Calu3 (cell line): ENCODE measurements at places on chromosomes 13 and 19. TPM values are rescaled to one million over a fixed set of nuclear protein-coding genes. Genes with fewer than 3 reads are reported as not detected.

DNA sequence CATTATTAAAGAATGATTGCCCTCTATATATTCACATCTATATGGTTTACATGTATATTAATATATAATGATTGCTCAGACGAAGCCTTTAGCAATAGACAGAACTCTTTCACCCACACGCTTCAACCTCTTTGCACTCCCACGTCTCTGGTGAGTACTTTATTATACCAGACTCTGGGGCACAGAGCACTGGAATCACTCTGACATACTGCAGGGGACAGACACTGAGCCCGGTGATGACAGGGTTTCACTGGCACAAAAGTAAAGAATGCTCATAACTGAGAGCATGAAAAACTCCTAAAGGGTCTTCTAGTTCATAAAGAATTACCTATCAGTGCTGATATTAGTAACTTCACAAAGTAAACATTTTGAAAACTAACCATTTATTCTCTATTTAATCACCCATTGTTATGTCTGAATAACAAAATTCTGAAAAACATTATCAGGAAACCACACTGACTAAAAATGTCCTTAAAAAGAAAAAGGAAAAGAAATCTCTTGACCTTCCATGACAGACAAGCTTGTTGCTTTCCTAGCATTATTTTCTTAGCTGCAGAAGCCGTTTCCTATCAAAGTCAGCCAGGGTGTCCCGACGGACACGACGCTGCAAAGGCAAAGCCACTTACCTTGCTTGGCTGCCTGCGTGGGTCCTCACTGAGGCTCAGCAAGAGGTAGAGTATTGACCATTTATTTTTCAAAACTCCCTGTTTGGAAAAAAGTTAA is 29.1 kb downstream of the TUBGCP3 start:
- no peaks in the 10 kb centered on the region for H3K4me1 ChIP-seq
- no peaks in the 10 kb centered on the region for H3K36me3 ChIP-seq
- no peaks in the 10 kb centered on the region for H3K27me3 ChIP-seq

DNA sequence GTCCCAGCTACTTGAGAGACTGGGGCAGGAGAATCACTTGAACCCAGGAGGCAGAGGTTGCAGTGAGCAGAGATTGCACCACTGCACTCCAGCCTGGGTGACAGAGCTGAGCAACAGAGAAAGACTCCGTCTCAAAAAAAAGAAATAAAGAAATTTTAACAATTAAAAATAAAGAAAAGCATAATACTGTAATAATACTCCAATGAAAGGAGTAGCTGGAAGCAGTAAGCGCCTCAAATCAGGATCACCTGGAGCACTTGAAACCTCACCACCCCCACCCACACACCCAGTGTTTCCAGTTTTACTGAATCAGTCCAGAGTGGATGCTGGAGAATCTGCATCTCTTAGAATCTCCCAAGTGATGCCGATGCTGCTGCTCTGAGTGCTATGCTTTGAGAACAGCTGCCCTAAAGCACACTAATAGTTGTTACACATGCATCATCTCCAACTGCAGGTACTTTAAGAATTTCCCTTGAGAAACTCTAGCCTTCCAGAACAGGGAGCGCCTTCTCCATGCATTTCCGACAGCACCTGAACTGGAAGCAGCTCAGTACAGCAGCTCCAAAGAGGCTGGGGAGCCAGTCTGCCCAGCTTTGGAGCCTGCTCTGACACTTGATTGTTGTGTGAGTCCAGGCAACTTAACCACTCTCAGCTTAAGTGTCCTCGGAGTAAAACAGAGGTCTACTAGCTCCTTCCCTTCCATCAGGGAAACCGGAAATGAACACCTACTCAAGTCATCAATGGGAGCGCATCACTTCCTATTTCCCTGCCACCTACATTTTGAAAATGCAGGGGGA is 2.9 kb downstream of the ABCC4 start:
- no peak for DNase-seq
- H3K4me1 ChIP-seq = no peaks in the 10 kb centered on the region
- H3K27me3 ChIP-seq = no peaks in the 10 kb centered on the region

GRCh38 chr13:42532561-42533335 is 41.2 kb upstream of the TNFSF11 start:
- no peak for DNase-seq
- H3K36me3 ChIP-seq = no peaks in the 10 kb centered on the region
- H3K4me1 ChIP-seq = no peaks in the 10 kb centered on the region
- H3K27me3 ChIP-seq = no peaks in the 10 kb centered on the region

GRCh38 chr19:33812388-33813330 is 16.0 kb downstream of the KCTD15 start:
- DNase-seq = no peak
- H3K27me3 ChIP-seq = no peaks in the 10 kb centered on the region
- peaks cover 9% of the 10 kb centered on the region for H3K4me1 ChIP-seq

- no peaks in the 10 kb centered on the region for H3K36me3 ChIP-seq
- DNase-seq = no peak
- no peak overlapping the region for H3K4me3 ChIP-seq
These were observed 11.6 kb downstream of the TMEM221 start for GRCh38 chr19:17436874-17437267.

GRCh38 chr13:41541142-41541938 is 84.0 kb downstream of the RGCC start:
- H3K27ac ChIP-seq = no peak overlapping the region
- no peaks in the 10 kb centered on the region for H3K36me3 ChIP-seq
- no peak for DNase-seq
- no peaks in the 10 kb centered on the region for H3K4me1 ChIP-seq
- no peak overlapping the region for H3K4me3 ChIP-seq

DNA sequence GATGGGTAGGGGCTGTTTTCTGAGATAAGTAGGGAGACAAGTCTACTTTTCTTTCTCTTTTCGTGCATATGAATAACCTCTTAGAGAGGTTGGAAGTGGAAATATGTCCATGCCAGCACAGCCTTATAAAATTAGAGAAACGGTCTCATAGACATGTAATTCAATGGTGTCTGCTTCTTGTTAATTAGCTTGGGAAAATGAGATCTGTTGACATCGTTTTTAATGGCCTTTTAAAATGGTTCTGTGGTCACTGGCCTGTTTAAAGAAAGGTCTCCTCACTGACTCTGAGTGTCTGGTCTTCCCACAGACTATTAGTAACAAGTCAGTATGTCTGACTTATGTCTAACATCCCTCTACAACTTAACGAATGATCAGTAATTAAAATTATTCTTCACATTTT is 487.1 kb downstream of the SLITRK6 start:
- H3K27ac ChIP-seq = no peak overlapping the region
- no peak for DNase-seq
- H3K27me3 ChIP-seq = no peaks in the 10 kb centered on the region
- no peaks in the 10 kb centered on the region for H3K36me3 ChIP-seq

DNA sequence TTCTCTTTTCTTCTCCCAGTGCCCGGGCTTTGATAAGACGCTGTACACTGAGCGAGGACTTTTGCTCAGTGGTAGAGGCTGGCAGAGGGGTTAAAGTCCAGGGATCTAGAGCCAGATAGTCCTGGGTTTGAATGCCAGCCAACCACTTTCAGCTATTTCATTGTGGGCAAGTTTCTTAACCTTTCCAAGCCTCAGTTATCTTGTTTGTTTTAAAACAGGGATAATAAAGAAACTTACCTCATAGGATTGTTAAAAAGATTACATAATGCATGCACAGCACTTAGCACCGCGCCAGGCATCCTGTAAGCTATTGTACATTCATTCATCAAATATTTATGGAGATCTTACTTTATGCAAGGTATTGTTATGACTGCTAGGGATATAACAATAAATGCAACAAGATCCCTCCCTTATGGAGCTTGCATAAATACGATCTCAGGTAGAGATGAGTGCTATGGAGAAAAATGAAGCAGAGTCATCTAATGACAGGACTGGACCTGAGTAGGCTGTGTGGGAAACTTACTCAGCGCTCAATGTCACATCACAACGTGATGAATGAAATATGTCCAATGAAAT is 70.8 kb downstream of the LNX2 start:
- H3K4me3 ChIP-seq = no peak overlapping the region
- H3K27me3 ChIP-seq = no peaks in the 10 kb centered on the region
- no peaks in the 10 kb centered on the region for H3K36me3 ChIP-seq
- DNase-seq = no peak
- no peaks in the 10 kb centered on the region for H3K4me1 ChIP-seq

DNA sequence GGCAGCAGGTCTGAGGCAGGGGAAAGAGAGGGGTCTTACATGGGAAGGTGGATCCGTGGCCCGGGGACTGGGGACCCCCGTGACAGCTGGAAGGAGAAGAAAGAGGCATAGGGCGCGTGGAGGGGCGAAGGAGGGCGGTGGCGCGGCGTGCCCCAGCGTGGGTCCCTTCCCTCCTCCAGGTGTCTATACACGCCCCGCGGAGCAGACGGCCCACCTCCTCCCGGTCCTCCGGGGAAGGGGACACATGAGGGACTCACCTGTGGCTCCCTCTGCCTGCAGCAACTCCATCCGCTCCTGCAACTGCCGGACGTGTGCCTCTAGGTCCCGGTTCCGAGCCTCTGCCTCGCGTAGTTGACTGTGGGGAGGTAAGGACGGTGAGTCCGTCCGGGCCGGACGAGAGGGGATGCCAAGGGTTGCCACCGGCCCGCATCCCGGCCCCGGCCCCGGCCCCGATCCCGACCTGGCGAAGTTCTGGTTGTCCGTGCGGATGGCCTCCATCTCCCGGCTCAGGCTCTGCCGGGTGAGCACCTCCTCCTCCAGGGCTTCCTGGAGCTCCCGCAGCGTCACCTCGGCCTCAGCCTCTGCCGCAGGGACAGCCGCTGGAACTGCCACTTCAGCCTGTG is 2.4 kb upstream of the SIX5 start:
- peaks cover 21% of the 10 kb centered on the region for H3K4me1 ChIP-seq
- peaks cover 82% of the 10 kb centered on the region for H3K36me3 ChIP-seq
- H3K27ac ChIP-seq = peak overlapping the region; percentile 88
- H3K4me3 ChIP-seq = peak overlapping the region; percentile 84

DNA sequence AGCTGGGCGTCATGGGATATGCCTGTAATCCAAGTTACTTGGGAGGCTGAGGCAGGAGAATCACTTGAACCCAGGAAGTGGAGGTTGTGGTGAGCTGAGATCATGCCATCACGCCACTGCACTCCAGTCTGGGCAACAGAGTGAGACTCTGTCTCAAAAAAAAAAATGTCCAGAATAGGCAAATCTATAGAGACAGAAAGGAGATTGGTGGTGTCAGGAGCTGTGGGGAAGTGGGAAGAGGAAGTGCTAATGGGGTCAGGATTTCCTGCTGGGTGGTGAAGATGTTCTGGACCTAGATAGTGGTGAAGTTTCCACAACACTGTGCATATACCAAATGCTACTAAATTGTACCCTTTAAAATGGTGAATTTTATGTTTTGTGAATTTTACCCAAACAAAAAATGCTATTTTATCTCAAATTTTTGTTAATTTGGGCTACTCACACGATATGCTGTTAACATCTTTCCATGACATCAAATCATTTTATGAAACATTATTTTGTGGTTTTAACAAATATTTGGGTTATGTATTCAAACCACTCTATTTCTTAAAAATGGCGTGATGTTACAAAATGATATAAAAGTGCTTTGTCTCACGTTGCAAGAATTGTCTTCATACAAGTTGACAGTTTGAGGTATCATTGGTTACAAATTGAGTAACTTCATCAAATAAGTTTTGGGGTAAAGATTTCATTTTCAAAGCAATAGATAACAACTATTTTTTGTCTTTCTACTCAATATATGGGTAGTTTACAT is 7.4 kb upstream of the CYP4F3 start:
- no peak for DNase-seq
- H3K27ac ChIP-seq = no peak overlapping the region
- no peak overlapping the region for H3K4me3 ChIP-seq
- no peaks in the 10 kb centered on the region for H3K27me3 ChIP-seq
- H3K36me3 ChIP-seq = no peaks in the 10 kb centered on the region

GRCh38 chr19:6402837-6403608 is 10.1 kb upstream of the GTF2F1 start:
- no peaks in the 10 kb centered on the region for H3K36me3 ChIP-seq
- no peak overlapping the region for H3K4me3 ChIP-seq
- H3K27ac ChIP-seq = no peak overlapping the region
- no peak for DNase-seq
- no peaks in the 10 kb centered on the region for H3K4me1 ChIP-seq
- H3K27me3 ChIP-seq = no peaks in the 10 kb centered on the region

DNA sequence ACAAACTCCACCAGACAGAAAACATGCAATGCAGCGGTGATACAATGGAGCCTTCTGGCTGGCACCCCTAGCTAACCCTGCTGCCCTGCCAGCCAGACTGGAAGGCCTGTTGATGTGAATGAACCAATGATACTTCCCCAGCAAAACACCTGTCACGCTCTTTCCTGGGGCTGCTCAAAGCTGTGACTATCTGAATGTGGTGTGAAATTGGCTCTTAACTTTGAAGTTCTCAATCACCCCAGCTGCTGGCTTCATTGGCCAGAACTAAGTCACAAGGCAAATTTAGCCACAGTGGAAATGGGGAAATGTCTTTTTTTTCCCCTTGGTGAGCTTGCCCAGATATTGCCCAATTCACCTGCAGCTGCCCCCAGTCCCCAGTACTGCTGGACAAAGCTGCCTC is 147.3 kb downstream of the SLC7A1 start:
- no peaks in the 10 kb centered on the region for H3K4me1 ChIP-seq
- DNase-seq = no peak
- H3K27ac ChIP-seq = no peak overlapping the region

The LPAR2 gene
- total RNA-seq = 25.0 and 27.3 TPM in 2 replicates

The ZNF333 gene
- 5.1 and 5.8 TPM in 2 replicates for total RNA-seq
